ENCODE measurements at places on chromosomes 5 and 9. TPM values are rescaled to one million over a fixed set of nuclear protein-coding genes. Genes with fewer than 3 reads are reported as not detected.

RNF38 gene
- 48.9 TPM for total RNA-seq

STK32A gene
- total RNA-seq = 2.9 TPM

FCN2 gene
- not detected for total RNA-seq

CTXN3 gene
- not detected for total RNA-seq

SGCD gene
- 6.0 TPM for total RNA-seq

SAXO1 gene
- 0.15 TPM for total RNA-seq

TPPP gene
- 16.2 TPM for total RNA-seq

SLCO6A1 gene
- not detected for total RNA-seq

GMCL2 gene
- not detected for total RNA-seq

ABCA1 gene
- total RNA-seq = 46.8 TPM

Data from lower lobe of right lung (tissue), 2 donors.